ENCODE measurements at places on chromosomes 12 and 14.

GRCh38 chr12:32478858-32479725 lies 79.7 kb downstream of the FGD4 start:
- DNase-seq = no peak

DNA sequence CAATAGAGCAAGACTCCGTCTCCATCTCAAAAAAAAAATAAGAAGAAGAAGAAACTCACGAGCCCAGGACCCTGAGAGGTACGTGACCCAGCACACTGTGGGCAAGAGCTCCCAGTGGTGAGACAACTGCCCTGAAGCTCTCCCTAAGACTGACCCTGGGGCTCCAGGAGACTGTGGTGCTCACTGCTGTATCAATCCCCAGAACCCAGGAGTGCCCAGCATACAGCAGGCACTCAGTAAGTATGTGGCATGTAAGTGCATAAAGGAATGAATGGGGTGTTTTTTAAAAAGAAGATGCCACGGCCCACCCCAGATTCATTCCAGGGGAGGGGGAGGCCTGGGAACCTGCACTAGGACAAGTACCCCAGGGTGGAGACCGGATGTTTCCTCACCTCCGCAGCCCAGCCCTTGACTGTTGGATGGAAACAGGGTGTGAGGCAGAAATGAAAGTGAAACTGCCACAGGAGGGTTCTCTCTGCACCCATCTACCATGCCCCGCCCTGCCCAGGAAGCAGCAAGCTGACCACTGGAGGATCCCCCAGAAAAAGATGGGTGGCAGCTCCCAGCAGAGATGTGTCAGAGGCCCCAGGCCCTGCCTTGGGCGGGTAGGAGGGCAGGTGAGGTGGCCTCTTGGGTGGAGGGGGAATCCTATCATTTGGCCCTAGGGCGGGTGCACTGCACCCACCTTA lies 12.2 kb downstream of the ITPK1 start:
- peak; percentile 26 for DNase-seq

DNA sequence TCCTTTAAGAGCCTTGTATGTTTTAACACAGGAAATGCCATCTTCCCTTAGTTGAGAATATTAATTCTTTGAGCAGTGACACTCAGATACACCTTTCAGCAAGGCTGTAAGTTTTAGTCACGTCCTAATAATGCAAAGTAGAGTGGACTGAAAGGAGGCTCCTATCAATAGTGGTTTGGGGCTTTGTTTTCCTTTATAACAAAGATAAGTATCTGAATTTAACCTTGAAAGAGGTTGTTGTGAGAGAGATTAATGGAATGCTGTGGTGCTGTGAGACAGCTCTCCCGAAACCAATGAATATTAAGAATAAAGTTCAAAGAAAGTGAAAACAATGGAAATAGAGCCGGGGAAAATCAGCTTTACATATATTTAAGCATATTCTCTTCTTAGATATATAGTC lies 259.6 kb downstream of the ERC1 start:
- no peak for DNase-seq

DNA sequence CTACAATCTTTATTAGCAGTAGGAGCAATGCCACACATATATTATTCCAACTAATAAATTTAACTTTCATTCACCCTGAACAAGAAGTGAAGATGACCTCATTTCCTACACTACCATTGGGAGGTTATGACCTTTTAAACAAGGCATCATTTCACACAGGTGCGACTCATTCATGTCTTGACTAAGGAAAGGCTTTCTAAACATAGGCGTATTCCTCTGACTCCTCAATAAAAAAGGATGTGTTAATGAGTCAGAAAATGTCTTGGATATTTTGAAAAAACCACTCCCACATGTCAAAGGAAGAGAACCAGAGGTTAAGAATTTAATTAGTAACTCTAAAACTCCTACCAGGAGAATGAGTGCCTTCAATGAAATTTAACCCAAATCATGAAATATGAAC lies 115.2 kb downstream of the PRICKLE1 start:
- no peak for DNase-seq

DNA sequence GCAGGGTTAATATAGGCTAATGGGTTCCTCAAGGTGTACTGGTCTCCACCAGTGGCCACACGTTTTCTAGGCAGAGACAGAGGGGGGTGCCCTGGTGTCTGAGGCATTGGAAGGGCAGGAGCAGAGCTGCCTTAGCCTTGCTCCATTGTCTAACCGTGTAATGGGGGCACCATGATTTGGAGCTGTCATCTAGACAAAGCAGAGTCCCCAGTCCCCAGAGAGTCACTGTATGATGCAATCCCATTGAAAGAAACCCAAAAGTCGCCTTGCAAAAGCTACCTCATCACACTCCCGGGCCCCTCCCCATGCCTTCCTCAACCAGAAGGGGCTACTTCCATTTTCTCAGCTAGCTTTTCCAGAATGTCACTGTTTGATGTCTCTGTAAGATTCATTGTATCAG lies 487.1 kb downstream of the AACS start:
- no peak for DNase-seq

DNA sequence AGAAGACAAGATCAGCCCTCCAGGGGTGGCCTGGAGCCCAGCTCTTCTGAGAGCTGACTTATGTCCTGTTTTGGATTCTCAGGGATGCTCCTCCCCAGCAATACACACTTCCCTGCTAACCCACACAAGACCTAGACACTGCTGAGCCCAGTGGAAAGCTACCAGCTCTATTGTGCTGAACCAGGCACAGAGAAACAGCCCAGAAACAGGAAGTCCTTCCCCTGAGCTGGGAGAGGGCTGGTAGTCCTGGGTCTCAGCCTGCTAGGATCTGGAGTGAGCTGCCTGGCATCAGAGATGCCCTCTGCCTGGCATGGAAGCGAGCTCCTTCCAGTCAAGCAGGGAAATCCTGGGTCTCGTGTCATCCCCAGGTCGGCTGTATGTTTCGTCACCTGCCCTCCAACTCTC lies 1.2 kb upstream of the LAG3 start:
- no peak for DNase-seq

GRCh38 chr12:106094304-106094703 lies 44.5 kb downstream of the NUAK1 start:
- DNase-seq = no peak

DNA sequence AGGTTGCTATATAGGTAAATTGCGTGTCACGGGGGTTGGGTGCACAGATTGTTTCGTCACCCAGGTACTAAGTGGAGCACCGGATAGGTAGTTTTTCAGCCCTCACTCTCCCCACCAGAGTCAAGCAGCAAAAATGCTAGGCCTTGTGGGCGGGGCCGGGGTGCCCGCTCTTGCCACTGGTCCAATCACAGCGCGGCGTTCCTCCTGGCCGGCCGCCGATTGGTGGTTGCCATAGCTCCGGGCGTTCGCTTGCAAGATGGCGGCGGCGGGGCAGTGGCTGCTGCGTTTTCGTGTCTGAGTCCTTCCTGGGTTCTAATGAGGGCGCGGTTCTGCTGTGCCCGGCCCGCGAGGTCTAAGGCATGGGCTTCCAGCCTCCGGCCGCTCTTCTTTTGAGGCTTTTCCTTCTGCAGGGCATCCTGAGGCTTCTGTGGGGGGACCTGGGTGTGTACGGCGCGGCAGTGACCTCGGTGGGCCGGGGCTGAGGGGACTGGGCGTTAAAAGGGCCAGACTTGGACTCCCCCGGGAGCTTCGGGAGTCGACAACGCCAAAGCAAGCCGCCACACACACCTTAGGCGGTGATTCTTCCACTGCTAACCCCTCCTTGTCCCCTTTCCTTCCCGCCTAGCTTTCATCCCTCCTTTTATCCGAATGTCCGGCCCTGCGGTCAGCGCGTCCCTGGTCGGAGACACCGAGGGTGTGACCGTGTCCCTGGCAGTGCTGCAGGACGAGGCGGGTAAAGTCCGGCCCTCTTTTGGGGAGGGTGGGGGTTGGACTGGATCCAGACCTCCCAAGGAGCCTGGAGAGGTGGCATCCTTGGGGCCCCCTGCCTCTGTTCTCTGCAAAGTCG lies at the start of gene TCTN2:
Gene TCTN2, plus strand, starts transcription at position 232 of the 847 bp plus-strand sequence. Its CDS starts 128 bp downstream, at position 360.
- peak; percentile 91 for DNase-seq

DNA sequence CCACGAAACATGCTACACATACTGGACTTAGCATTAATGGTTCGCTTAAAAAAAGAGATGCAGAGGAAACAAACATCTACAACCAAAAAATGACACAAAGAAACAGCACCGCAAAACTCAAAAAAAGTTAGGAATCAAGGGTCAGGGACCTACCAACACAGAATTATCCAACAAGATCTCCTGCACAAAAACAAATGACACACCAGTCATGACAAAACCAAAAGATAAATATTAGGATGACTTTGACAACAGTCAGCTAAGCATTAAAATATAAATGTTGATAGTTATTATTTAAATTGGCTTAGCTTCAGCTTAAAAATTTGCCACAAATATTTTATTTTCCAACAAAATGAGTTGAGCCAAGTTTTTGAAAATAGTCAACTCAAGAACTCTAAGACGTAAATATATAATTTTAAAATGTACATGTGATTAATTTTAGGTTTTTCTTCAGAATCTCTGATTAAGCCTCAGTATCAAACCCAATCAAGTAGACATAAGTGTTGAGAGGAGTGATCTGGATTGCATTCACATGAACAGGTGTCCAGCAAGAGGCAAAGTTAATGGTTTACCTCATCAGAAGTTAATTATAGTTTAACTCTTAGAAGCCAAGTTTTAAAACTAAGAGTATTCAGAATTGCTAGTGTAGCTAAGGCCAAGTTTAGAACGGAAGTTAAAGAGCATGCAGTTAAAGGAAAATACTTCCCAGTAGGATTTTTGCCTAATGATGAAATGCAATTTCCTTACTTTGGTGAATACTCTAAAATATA lies 79.9 kb downstream of the HEATR5A start:
- no peak for DNase-seq

DNA sequence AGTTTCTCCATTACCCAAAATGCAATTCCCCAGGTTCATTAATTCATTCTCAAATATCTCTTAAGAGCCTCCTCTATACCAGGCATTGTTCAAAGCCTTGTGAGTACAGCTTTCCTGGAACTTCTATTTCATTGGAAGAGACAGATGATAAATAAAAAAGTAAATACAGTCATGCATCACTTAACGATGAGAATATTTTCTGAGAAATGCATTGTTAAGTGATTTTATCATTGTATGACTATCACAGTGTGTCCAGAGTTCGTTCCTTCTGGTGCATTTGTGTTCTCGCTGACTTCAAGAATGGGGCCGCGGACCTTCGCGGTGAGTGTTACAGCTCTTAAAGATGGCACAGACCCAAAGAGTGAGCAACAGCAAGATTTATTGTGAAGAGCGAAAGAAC lies 66.0 kb downstream of the ANO4 start:
- DNase-seq = no peak

- DNase-seq = no peak
These were observed 220.5 kb downstream of the FOXN3 start for GRCh38 chr14:89196545-89196944.

DNA sequence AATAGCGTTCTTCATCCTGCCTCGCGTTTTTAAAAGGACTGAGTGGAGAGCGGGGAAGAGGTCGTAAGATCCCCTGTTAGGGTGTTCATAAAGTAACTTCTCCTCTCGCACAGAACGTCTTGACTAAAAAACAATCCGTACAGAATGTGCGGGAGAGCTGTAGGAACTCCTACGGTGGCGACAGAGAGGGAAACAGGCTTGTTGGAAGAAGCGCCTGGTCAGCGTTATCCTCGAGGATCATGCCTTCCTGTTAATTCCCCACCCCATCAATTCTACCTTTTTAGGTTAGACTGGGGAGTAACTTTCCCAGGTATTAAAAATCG lies 399 bp upstream of the WASHC4 start:
- no peak for DNase-seq

DNA sequence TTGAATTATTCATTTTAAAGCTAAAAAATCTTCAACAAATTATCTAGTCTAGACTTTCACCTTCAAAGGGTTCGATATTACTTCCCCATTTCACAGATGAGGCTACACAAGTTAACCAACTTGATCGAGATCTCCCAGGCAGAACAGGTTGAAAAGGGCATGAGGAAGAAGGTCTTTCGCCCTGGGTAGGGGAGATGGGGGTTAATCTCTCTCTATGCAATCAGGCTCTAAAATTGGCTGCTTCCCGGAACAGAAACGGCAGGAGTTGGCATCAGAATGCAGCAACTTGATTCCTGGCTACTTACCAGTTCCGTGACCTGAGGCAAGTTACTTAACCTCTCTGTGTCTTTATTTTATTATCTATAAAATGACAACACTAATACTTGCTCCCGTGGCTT lies 2.4 kb upstream of the CISTR start:
- no peak for DNase-seq

DNA sequence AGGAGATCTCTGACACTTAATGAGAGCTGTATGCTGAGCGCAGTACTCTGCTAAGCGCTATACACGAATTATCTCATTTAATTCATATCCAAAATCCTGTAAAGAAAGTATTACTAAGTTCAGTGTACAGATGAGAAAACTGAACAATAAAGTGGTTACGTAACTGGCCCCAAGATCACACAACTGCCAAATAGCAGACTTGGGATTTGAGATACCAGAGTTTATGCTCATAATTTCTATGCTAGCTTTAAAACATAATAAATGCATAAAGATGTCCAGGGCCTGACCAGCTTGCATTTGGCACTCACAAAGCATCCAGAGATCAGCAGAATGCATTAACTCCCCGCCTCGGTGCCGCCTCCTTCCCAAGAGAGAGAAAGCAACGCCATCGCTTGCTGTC lies 83.2 kb upstream of the PWP1 start:
- no peak for DNase-seq

- DNase-seq = no peak
These were observed 105.6 kb downstream of the LLPH start for GRCh38 chr12:66024949-66025348.

- no peak for DNase-seq
These were observed 91.3 kb downstream of the DUSP6 start for GRCh38 chr12:89260841-89261637.

- DNase-seq = no peak
These were observed 29.9 kb upstream of the TMEM260 start for GRCh38 chr14:56549721-56550120.

DNA sequence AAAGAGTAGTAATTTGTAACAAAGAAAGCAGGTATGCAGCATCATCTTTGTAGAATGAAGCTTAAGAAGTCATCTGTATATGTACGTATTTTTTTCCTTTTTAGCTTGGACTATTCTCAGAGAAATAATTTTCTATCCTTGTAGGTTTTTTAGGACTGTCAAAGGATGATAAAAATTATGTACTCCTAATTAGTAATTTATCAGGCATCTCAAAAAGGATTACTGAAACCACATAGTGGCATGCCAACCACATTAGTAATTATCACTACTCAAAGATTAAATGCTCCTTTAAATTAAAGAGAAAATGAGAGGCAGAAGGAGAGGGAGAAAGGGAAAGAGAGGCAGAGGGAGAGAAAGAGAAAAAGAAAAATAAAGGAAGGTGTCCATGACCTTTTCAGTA lies 17.3 kb downstream of the TTC8 start:
- DNase-seq = no peak

DNA sequence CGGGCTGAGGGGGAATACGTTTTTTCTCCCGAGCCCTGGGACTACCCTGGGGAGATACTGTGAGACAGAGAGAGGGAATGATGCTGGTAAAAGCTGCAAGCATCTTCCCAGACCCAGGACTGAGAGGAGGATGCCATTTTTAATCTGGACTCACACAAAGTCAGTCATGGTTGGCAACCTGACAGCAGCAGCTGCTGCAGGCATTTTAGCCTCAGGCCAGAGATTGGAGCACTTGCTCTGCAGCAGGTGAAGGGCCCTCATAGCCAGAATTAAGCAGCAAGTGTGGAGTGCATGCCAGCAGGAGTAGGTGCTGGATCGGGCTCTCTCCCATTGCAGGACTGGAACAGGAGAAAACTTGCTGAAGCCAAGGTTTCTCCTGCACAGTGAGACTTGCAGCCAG lies 361.1 kb upstream of the CLEC14A start:
- DNase-seq = no peak

All from T-helper 17 cell (primary cell).